Right ventricle myocardium inferior (tissue), 1 donor: ENCODE measurements at places on chromosomes 5 and 9. TPM values are rescaled to one million over a fixed set of nuclear protein-coding genes. Genes with fewer than 3 reads are reported as not detected.

The IL13 gene
- not detected for total RNA-seq

The ORM2 gene
- not detected for total RNA-seq

The CYFIP2 gene
- total RNA-seq: 29.6 TPM

The CARTPT gene
- total RNA-seq: not detected

The GFI1B gene
- total RNA-seq: 0.43 TPM

The SELENOP gene
- total RNA-seq: 284 TPM

The FYB1 gene
- 4.7 TPM for total RNA-seq

The FAM221B gene
- total RNA-seq: not detected

The ZNF366 gene
- total RNA-seq: 8.7 TPM

The RANBP3L gene
- 0.49 TPM for total RNA-seq

The GFM2 gene
- total RNA-seq: 44.6 TPM

The PDZD2 gene
- total RNA-seq: 59.4 TPM

The SLC6A7 gene
- total RNA-seq: not detected

The SHLD3 gene
- 1.7 TPM for total RNA-seq

The PCSK1 gene
- 0.05 TPM for total RNA-seq

The NR5A1 gene
- not detected for total RNA-seq

The NXNL2 gene
- total RNA-seq: not detected

The HK3 gene
- 6.4 TPM for total RNA-seq

The ZDHHC11 gene
- 38.0 TPM for total RNA-seq

The SPINK7 gene
- total RNA-seq: not detected

The TTC39B gene
- total RNA-seq: 1.9 TPM

The OCLN gene
- total RNA-seq: 1.5 TPM

The MED27 gene
- 15.1 TPM for total RNA-seq

The PCDHGA2 gene
- 6.2 TPM for total RNA-seq

The PLCXD3 gene
- total RNA-seq: 76.6 TPM

The PCDHA11 gene
- total RNA-seq: not detected

The DIRAS2 gene
- total RNA-seq: not detected

The ADAMTS12 gene
- 2.1 TPM for total RNA-seq

The GLDC gene
- total RNA-seq: not detected

The SLC25A51 gene
- total RNA-seq: 22.0 TPM

The GABRB2 gene
- 0.05 TPM for total RNA-seq

The SLC28A3 gene
- 1.0 TPM for total RNA-seq

The TOMM5 gene
- total RNA-seq: 62.3 TPM

The PGM5 gene
- total RNA-seq: 151 TPM

The BHMT2 gene
- 8.9 TPM for total RNA-seq

The SHISAL2B gene
- total RNA-seq: not detected

The NDUFB6 gene
- 192 TPM for total RNA-seq

The PRDM9 gene
- not detected for total RNA-seq

The PPP6C gene
- total RNA-seq: 39.4 TPM

The SV2C gene
- total RNA-seq: 0.22 TPM

The ANKRD18A gene
- total RNA-seq: 2.9 TPM
